SK-N-SH treated with all-trans-retinoic acid at 6 μM for 48 hours (cell line): ENCODE measurements at places on chromosomes 12 and 14.

GRCh38 chr14:22200977-22201605 lies 387.9 kb downstream of the DAD1 start:
- peak; percentile 88 for ATAC-seq

DNA sequence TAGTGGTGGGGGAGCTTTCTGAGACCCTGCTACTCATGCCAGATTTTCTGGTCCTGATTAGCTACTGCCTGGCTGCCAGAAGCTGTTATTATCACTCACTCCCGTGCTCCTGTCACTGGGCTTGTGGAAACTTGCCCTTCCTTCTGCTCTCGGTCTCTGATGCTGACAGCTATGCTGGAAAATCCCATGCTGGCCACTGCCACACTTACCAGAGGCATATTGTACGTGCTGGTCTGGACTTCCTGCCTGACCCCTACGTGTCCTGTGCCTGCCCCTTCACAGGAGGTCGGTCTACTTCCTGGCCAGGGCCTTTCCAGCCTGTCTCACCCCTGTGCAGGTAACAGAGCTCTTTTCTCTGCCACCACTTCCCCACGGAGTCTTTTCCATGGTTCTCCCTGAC lies 149.4 kb upstream of the PLEKHG7 start:
- no peak for ATAC-seq

DNA sequence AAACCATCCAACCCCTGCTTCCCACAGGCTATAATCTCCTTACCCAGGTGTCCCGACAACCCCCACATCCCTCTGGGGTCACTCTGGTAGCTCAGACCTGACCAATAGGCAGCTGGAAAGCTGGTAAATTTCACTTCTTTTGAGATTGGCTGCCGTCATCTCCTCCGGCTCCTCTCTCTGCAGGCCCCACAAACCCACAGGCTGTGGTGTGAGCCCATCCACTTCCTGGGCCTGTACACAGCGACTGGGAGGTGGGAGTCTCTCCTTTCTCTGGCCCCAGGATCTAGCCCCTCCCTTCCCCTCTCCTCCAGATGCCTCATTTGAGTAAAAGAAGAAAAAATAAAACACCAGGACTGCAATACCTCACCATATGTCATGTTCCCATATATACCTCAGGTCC lies 709 bp downstream of the INHBC start:
- no peak for ATAC-seq

DNA sequence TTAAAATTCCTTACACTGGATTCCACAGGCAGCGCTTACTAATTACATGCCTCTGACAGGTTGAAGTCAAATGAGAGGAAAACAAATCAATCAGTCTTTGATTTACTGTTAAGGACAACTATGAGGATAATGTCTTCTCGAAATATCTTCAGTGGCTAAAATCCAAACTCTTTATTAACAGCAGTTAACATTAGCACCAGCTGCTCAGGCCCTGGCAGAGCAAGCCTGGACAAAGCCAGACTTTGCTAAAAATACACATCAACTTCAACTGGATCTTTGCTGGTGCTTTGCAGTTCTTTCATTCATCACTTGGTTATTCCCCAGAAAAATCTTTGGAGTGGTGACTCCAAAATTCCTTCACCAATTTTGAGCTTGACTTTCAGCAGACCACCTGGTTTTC lies 98.7 kb downstream of the HECTD4 start:
- ATAC-seq: peak; percentile 47

GRCh38 chr14:84399296-84399910 lies 1130.5 kb upstream of the FLRT2 start:
- ATAC-seq: no peak

- ATAC-seq: no peak
Observed at GRCh38 chr12:111314953-111315539, 53.8 kb downstream of the PHETA1 start.

DNA sequence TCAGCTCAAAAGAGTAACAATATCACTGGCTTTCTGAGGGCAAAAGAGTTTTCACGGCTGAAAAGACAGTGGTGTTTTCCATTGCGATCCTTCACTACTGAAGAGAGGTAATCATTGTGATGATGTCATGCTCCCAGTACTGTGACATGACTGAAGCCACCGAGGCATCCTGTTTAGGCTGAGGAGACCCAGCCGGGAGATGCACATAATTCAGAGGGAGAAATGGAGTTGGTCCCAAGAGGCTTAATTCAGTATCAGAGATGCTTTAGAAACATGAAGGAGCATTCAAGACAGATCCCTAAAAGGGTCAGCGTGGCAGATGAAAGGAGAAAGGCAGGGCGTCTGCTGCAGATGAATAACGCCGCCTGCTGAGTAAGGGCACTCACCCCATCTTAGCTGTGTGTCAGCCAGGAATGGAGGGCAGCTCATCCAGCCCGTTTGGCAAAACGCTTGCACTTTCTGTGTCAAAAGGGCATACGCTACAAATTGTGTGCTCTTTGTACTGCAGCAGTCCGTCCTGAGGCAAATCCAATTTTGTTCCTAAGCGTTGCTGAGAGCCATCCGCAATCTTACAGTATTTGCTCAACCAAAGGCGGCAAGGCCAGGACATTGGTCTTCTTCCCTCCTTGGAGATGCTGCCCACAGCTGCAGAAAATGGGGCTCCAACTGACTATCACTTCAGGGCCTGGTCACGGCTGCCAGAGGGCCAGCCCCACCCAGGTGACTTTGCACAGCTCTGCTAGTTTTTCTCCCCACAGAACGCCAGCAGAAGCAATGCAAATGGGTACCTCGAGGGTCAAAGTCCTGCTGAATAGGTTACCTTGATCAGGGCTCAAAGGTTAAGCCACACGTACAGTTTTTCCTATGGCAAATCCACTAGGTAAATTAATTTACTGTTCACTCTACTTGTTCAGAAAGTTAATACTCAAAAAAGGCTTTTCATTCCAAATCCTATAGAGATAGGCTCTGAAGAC lies 23.5 kb downstream of the CCDC92 start:
- no peak for ATAC-seq

DNA sequence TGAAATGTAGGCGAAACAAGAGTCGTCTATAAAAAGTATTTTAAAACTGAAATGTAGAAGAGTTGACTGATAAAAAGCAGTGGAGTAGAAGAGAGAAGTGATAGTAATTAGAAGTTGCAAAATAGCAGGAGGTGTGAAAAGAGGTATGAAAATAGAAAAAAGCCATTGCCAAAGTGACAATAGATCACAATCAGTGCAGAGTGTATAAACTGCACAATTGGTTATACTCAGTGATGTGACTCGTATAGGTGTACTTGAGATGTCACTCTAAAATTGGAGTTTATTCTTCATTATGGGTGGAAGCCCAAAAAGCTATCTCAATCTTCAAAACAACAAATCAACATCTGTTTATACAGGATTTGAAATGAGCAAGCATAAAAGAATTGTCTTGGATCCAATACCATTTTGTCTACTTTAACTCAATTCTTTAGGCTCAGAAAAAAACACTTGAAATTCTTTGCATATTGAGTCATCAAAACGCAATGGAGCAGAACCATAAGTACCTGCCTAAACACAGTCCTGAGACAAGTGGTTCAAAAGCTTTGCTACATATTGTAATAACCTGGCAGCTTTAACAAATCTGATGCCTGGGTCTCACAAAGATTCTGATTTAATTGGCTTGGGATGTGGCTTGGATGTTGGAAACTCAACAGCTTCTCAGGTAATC lies 8.8 kb downstream of the IKBIP start:
- peak; percentile 95 for ATAC-seq

- ATAC-seq: no peak
Observed at GRCh38 chr12:19154686-19155085, 25.2 kb downstream of the PLEKHA5 start.

DNA sequence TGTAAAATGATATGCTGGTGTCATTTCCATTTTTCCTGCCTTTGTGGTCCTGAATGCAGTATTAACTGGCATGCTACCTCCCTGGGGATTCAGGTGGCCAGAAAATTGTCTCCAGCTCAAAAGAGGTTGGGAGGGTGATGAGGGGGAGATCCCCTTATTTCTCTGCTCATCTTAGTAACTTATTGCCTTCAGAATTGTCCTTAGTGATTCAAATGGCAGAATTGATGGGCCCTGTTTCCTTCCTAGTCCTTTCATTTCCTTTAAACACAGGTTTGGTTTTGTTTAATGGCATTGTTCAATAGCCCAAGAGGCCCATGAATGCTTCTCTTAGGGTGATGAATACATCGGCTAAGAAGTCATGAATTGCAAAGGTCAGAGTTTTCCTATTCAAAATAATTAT lies 207.0 kb downstream of the SLC41A2 start:
- ATAC-seq: no peak

DNA sequence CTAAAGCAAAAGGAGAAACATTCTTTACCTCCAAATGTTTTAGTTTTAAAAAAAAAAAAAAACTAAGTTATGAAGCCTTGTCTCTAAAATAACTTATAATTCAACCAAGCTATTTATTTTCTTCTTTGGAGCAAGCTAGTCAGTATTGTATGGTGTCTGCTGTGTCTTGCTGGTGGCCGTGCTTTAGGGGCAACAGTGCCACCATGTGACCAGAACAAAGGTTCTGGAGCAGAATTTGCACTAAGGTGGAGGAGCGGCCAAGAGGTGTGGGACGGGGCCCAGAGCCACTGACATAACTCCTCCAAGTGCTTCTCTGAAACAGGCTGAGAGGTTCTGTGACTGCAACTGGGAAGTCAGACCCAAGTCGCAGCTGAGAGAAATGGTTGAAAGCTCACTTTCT lies 4.5 kb downstream of the FICD start:
- ATAC-seq: no peak

DNA sequence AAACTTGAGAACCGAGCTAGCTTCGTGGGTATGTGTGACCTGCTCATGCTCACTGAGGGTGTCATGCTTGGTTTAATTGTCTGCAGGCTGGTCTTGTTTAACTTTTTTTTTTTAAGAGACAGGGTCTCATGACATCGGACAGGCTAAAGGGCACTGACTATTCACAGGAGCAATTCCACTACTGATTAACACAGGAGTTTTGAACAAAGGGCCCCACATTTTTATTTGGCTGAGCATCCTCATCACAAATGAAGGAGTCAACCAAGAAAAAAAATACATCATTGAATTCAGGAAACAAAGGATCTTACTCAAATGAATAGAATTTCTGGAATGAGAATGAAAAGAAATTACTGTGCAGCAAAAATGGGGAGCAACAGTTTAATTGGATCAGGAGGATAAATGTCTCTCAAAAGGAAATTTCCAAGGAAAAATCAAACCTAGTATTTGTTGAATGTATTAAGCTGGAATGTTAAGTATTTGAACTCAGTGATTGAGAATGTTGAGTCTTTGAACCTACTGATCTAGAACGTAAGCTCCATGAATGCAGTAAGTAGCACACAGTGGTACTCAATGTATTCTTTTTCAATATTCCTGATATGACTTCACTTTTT lies 20.8 kb upstream of the PYROXD1 start:
- no peak for ATAC-seq

- peak; percentile 69 for ATAC-seq
Observed at GRCh38 chr14:81062816-81063215, 107.4 kb downstream of the TSHR start.

GRCh38 chr14:29054119-29054518 lies 287.5 kb downstream of the FOXG1 start:
- no peak for ATAC-seq
